ENCODE measurements at places on chromosomes 12 and 14.

GRCh38 chr12:727321-727720 lies 25.1 kb upstream of the WNK1 start:
- DNase-seq: no peak

GRCh38 chr12:1946296-1946695 lies 27.8 kb upstream of the CACNA2D4 start:
- DNase-seq: no peak

DNA sequence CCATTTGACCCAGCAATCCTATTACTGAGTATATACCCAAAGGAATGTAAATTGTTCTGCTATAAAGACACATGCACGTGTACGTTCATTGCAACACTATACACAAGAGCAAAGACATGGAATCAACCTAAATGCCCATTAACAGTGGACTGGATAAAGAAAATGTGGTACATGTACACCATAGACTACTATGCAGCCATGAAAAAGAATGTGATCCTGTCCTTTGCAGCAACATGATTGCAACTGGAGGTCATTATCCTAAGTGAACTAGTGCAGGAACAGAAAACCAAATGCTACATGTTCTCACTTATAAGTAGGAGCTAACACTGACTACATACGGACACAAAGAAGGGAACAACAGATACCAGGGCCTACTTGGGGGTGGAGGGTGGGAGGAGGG lies 45.7 kb upstream of the VRK1 start:
- DNase-seq: no peak

GRCh38 chr12:120091371-120092090 lies 25.0 kb downstream of the RAB35 start:
- no peak for DNase-seq

DNA sequence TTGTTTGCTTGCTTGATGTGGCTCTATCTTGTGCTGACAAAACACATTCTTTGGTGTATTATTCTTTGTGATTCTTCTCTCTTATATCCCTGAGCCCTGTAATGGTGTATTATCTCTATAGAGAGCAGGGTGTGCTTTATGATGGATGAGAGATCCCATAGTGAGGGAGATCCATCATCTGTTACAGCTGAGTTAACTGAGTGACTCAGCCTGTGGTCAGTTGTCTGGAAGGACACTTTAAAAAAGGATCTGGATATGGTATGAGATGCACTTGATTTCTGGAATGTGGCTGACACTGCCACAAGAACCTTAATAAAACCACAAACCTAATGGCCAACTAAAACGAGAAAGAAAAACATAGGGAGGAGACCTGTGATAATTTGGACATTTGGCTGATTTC lies 461.4 kb upstream of the SYT1 start:
- DNase-seq: no peak

DNA sequence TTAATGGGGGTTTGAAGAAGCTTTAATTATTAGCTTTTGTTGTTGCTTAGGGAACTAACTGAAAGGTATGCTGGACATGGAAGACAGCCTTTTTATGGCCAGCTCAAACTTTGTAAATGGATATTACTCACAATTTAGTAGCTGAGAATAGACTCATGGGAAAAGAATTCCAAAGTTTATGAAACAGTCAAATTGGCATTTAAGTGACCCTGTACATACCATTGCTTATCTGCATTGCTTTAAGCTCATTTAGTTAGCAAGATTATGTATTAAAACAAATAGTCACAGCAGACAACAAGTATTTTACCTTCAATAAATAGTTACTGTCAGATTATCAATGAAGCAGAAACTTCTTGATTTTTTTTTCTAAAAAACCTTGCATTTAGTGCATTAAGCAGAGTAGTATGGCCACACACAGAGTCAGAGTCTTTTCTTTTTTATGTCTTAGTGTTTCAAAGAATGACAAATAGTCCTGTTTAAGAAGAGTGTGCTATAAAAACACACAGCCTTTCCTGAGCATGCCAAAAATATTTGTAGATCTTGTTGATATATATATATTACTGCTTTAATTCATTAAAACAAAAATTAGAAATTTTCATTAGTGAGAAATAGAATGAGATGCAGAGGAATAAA lies 102.2 kb downstream of the TTC6 start:
- no peak for DNase-seq

DNA sequence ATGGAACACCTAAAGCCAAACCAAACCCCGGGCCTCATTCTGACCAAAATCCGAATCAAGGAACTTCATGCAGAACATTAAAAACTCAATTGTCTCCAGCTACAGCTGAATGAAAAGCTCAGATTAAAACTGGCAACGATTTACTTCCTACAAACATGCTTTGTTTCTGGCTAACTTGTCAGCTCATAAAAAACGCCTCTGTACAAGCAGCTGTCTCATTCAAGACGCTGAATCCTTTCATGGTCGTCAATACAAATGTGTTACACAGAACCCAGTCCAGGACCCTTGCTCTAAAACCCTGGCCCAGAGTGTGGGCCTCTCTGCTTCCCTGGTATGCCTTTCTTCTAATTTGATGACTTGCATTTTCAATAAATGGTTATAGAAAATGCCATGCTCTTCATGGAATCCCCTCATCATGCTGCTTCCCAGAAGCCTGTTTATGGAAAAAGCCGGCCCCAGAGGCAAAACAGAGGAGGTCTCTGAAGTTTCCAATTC lies 183.1 kb downstream of the PHLDA1 start:
- DNase-seq: no peak

GRCh38 chr14:106665814-106666213 lies 1139.4 kb downstream of the TMEM121 start:
- DNase-seq: no peak

- no peak for DNase-seq
Observed at GRCh38 chr12:57250956-57251355, at the start of gene STAC3. STAC3 (minus strand) TSS chr12:57251187; CDS start chr12:57249636, 1,551 bp downstream.

GRCh38 chr12:94145191-94145983 lies 3.0 kb upstream of the PLXNC1 start:
- no peak for DNase-seq

DNA sequence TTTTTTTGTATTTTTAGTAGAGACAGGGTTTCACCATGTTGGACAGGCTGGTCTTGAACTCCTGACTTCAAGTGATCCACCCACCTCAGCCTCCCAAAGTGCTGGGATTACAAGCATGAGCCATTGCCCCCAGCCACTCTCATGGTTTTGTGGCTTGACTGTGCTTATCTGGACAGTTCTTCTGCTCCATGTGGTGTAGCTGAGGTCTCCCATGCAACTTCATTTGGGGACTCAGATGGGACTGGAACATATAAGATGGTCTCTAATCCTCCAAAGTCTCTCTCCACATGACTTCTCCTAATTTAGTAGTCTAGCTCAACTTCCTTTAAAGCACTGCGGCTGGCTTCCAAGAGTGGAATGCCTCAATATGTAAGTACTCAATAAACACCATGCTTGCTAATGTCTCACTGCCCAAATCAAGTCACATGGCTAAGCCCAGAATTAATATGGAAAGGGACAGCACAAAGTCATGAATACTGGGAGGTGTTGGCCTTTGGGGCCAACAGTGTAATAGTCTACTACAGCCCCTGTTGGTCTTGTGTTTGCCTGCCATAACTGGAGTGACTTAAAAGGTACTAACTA lies 7.4 kb downstream of the INHBC start:
- no peak for DNase-seq

All from stimulated activated effector memory CD8-positive, alpha-beta T cell treated with anti-CD3 and anti-CD28 coated beads, Interleukin-12 subunit alpha, Interleukin-12 subunit beta, amount 100 ng/mL, for 72 hours (primary cell).